Anterior cingulate cortex (tissue), 58 donors: ENCODE measurements at places on chromosomes 11 and 22.

DNA sequence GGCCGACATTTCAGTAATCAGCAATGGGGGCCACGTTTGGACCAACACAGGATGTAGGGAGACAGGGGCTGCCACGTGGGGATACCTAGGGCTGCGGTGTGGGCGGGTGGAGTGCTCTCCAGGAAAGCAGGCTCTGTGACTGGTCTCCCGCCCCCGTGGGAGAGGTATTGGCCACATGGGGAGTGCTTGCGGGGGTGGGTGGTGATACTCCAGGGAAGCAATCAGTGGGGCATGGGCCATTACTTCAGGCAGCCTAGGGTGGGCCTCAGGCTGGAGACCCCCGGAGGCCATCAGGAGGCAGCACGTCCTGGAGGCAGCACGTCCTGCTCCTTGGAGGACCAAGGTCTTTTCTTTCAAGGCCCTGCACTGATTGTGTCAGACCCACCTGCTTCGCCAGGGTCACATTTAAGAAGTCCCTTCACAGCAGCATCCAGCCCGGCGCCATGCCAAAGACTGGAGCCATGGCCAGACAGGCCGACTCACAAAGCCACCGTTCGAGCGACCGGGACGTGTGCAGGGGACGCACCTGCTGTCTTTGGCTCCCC is 3.0 kb upstream of the MUC2 start:
- no peak for DNase-seq

DNA sequence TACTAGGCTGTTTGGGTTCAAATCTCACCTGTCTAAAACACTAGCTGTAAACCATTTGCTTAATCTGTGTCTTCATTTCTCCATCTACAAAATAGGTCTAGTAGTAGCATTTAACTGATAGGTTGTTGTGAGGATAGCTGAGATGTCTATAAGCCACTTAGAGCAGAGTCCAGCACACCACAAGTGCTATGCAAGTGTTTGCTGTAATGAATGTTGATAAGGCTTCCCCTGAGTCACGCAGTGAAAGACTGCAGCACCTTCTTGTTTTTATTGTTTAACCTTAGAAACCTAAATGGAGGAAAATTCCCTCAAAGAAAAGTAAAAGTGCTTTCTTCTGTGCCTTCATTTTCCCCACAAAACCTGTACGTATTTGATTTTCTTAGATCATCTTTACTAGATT is 23.1 kb upstream of the LDHA start:
- DNase-seq, result no peak

GRCh38 chr11:93166194-93166593 is 31.6 kb downstream of the SLC36A4 start:
- no peak for DNase-seq

DNA sequence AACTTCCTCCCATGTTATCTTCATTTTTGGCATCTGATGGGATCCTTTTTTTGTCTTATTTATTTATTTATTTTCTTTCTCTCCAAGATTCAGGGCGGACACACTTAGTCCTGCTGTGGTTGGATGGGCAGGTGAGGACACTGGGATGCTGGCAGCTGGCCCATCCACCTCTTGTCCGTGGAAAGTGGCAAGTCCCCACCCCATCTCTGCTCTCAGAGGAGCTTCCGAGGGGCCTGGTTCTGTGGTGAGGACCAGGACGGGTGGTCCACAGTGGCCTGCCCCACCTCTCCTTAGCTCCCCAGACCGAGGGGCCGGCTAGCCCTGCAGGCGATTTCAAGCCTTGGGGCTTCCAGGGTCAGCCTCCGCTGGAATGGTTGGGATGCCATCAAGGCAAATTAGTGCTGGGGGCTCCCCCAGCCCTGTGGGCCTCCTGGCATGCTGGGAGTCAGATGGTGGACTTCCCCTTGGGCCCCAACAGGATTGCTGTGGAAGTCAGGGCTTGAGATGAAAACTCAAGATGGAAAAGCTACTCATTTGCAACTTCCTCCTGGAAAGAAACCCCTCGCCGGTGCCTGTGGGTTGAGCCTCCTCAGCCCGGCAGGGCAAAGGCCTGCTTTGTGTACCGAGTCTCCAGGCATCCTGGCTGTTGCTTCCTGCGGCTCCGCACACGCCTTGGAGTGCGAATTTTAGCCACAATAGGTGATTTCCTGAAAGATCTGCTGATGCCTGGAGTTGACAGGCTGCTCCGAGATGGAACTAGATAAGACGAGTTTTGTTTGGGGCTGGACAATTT is 31.2 kb upstream of the LINC01488 start:
- no peak for DNase-seq

DNA sequence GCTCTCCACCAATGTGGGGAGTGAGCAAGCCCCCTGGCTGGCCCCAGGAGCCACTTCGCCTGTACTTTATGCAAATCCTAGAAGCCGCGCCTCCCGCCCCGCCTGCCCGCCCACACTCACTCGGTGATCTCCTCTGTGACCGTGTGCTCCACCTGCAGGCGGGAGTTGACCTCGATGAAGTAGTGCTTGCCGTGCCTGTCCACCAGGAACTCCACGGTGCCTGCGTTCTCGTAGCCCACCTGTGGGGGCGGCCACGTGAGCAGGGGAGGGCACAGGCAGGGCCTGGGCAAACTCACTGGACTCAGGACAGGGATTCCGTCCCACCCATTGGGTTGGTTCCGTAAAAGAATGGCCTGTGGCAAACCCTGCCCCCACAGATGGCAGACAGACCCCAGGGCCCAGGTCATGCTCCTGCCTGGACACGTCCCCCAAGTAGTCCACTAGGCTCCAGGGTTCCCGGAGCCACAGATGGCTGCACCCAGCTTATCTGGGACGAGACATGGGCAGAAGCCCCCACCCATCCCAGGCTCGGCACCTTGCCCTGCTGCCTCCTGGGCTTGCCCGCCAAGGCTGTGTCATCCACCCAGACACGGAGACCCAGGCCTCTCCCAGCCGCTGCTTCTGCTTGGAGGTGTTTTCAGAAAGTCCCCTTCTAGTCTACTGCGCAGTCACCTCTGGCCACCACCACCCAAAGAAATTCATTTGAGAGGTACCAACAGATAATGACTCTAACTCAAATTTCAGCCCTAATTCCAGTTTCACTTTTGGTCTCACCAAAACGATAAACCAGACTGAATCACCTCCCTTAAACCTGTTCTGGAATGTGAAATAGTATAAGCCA is 12.1 kb downstream of the LRFN4 start:
- no peak for DNase-seq

GRCh38 chr11:43992834-43993637 is 50.6 kb downstream of the C11orf96 start:
- peak; percentile 39 for DNase-seq
